Stimulated activated CD4-positive, alpha-beta T cell treated with anti-CD3 and anti-CD28 coated beads, Interleukin-15, amount 100 ng/mL, for 24 hours (primary cell): ENCODE measurements at places on chromosomes 6 and 20.

DNA sequence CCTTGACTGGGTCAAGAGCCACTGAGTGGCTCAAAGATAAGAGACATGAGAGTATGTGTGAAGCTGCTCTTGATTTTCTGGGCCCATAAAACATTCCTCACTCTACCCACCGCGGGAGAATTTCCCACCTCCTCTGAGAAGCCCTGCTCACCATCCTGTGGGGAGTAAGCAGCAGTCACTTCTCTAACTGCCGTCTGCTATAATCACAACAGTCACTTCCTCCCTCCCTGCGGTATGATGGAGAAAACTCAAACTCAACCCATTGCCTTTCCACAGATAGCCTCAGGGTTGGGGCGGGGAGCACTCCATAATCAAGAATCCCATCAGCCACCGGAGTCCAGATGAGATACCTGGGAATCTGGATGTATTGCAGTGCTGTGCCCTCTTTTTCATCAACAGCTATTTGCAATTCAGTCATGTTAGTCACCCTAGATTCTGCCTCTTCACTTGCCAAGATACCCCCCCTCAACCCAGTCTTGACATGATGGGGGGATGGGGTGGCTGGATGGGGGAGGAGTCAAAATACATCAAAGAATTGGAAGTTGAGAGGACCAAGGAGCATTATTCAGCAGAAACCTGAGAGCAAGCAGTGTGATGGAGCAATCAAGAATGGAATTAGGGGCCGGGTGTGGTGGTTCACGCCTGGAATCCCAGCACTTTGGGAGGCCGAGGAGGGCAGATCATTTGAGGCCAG is 5.1 kb downstream of the MOCS1 start:
- DNase-seq: no peak

GRCh38 chr6:109447878-109448555 is 7.5 kb downstream of the SMPD2 start:
- no peak for DNase-seq

DNA sequence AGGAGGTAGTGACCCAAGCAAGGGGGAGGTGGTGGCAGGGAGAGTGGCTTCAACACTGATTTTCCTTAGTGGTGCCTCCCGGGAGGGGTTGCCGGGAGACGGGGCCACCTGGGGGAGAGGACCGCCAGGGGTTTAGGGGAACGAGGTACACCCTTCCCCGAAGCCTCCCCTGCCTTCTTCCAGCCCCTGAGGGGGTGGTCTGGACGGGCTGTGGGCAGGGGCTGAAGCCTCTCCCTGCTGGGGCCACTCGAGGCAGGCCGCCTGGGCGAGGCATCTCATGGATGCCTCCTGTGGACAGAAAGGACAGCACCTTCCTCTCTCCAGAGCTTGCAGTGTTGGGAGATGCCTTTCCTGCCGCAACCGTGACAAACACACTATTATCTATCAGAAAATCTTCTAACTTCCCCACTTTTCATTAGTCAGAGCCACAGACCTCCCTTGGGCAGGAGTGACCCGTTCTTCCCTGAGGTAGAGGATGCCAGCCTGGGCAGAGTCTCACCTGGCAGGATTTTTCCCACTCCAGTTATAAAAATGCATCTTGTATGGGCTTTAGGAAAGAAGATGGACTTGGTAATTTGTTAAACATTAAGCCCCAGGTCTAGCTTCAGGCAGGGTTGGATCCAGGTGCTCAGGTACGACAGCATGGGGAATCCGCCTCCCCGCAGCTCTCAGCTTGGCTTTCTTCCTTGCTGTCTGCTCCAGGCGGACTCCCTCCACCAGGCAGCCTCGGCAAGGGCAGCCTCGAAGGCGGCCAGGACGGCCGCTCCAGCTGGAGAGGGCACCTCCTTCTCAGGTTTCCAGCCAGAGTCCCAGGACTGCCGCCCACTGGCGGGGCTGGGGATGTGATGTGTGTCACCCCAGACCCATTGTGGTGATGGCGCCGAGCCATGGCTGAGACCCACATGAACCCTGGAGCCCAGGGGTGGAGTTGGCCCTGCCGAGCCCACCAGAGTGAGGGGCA is 11.0 kb downstream of the HRH3 start:
- no peak for DNase-seq

- no peak for DNase-seq
These were observed 24.5 kb downstream of the PGM3 start for GRCh38 chr6:83168556-83168955.

DNA sequence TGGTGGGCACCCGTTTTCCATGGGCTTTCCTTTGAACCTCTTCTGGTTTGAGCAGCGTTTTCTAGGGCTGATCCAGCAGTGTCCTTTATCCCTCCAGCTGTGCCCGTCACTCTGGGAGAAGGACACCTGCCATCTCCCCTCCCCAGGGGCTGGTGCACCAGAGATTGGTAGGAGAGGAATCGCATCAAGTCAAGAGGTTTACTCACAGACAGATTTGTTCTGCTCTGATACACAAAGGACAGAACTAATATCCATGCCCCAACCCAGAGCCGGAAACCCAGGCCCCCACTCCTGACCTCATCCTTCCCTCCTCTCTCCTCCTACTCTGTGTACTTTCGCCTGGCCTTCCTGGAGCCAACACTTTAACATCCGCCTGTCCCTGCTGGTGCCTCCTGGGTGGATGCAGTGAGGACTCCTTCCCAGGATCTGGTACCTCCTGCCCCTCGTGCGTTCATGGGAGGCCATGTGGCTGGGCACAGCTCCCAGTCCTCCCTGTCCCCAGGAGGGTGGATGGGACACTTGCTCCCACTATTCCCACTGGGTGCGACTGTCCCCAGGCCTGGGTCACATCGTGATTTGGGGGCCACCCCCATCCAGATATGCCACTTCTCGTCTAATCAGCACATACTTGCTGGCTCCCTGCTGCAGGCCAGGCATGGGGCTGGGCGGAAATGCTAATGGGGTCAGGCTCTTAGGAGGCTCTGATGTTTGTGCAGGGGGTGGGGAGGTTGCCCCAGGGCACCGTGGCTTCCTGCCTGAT is 286.3 kb downstream of the CDH4 start:
- DNase-seq: no peak

- no peak for DNase-seq
These were observed 439.0 kb upstream of the CDH4 start for GRCh38 chr20:60813066-60813465.

GRCh38 chr20:44073675-44074071 is 113.3 kb downstream of the JPH2 start:
- DNase-seq: no peak

DNA sequence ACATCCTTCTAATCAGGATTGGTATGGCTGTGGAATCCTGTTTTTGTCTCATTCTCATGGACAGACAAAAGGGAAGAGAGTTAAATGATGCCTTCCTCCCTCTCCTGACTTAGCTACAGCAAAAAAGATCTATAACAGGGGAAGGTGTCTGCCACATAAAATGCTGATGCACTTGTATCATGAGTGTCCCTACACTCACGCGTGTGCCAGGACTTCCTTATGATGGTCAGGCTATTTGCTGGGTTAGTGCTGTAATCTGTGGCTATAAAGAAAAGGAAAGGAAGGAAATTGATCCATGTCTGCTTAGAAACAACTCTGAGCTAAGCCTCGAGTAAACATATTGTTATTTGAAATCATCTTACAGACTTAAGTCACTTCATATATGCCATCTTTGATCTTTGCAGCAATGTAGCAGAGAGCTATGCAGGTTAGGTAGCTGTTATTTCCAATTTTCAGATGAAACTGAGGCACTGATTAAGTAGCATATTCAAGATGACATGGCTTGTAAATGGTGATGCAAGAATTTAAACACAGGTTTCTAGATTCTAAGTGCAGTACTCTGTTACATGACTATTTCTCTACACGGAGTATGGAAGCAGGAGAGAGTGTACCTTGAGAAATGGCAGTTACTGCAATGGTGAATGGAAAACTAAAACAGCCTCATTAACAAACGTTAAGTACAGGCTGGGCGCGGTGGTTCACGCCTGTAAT is 8.4 kb upstream of the DHX35 start:
- DNase-seq: no peak

DNA sequence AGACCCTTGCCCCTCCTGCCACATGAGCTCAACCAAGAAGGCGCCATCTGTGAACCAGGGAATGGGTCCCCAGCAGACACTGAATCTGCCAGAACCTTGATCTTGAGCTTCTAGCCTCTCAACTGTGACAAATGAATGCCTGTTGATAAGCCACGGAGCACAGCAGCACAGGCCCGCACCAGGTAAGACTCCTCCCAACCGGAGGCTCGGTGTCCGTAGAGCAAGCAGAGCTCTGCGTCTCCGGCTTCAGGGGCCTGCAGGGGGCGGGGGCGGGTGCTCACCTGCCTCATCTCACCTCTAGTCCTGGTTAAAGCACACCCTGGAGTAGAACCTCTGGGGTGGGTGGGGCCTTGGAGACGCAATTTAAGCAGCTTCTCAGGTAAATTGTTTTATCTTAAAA is 122.7 kb downstream of the SMOC2 start:
- DNase-seq: no peak

GRCh38 chr6:129236001-129236517 is 353.1 kb downstream of the LAMA2 start:
- no peak for DNase-seq

DNA sequence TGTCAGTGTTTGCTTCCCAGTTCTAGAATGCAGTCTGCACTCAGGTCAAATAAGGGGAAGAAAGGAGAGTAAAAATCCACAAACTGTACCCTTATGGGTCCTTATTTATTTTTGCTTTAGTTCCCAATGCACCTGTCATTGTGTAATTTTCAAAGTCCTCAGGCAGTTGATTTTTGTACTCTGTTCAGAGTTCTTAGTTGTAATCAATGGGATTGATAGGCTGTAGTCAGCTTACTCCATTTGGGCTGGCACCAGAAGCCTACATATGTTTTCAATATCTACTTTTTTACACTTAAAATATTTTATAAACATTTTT is 18.6 kb downstream of the AIG1 start:
- no peak for DNase-seq
